Mesendoderm (in vitro differentiated cells): ENCODE measurements at places on chromosomes 16 and 17.
A peak's percentile ranks its signal among the peaks of the same experiment; 100 is the strongest.

DNA sequence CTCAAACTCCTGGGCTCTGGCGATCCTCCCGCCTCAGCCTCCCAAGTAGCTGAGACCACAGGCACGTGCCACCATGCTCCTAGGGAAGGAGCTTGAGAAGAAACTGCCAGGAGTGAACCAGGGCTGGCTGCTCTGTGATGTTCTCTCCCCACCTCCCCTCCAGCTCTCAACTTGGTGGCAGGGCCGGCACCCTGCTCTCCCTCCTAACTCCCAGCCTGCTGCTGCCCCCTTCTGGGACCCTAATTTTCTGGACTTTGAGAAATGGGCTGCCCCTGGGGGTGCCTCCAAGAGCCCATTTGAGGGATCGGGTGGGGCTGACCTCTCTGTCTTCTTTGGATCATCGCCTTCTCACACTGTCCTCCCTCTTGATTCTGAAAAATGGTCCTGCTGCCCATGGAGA is 14.9 kb upstream of the STAT3 start:
- DNase-seq: peak; percentile 51

DNA sequence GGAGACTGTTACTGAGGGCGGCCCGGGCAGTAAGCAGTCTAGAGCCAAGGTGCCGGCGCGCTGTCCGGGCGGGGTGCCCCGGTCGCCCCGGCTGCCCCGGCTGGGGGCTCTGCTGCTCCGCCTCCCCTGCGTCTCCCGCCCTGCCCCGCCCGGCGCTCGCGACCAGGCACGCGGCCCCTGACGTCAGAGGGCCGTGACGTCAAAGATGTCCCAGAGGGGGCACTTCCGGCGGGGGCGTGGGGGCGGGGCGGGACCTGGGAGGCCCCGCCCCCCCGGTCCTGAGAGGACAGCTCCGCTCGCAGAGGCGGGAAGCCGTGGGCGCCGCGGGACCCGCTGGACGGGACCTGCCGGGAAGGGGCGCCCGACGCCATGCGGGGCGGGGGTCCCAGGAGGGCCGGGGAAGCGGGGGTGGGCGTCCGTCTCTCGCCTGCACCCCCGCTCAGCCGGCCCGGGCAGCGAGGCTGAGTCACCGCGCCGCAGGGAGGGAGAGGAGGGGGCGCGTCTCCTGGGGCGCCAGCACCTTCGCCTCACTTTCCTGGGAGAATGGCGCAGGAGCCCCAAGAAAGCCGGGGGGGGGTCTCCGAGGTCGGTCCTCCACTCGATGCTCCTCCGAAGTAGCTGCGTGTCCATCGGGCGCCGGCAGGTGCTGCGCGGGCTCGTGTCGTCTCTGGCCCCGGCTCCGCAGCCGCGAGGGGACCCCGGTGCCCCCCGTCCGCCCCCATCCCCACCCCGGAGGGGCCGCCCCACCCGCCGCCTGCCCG is 4.4 kb upstream of the HIC1 start:
- DNase-seq: peak; percentile 77

GRCh38 chr17:66517336-66518009 is 215.1 kb downstream of the PRKCA start:
- no peak for DNase-seq

- peak; percentile 22 for DNase-seq
Observed at GRCh38 chr16:24883714-24884151, 38.0 kb downstream of the SLC5A11 start.

DNA sequence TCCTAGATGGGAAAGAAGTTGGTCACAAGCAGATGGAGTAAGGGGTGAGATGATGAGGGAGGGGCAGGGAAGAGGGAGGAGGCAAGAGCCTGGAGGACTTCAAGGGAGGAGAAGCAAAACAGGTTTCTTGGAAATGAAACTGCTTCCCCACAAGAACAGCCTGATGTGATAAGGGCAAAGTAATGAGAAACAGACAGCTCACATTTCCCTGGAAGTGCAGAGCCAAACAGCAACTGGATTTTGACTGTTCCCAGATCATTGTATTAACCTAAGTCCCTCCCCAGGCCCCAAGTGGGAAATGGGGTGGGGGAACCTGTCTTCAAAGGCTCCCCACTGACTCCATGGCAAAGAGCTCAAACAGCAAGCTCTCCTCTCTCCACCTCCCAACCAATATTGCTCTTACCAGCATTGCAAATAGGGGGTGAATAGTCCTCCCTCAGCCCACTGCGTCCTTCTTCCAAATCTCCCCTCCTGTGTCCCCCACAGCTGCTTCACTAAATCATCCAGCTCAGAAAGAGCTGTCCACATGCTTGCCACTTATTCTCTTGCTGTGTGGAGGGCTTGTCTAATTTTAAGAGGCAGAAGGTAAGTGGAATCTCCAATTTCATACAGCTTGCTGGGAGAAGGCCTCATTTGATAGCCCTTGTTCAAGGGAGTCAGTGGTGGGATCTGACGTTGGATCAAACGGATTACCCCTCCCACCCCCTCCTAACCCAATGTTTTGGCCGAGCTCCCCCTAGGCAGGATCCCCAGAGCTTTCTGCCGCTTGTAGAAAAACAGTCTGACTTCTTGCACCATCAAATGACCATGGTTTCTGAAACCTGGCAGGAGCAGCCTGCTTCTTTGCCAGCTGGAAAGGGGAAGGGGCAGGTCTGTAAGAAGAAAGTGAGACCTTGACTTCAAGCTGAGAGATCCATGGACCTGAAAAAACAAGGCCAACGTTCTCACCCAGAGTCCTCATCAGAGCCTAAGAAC is 56.3 kb upstream of the SMIM36 start:
- no peak for DNase-seq

GRCh38 chr17:49388290-49388640 is 26.2 kb upstream of the ZNF652 start:
- DNase-seq: no peak

DNA sequence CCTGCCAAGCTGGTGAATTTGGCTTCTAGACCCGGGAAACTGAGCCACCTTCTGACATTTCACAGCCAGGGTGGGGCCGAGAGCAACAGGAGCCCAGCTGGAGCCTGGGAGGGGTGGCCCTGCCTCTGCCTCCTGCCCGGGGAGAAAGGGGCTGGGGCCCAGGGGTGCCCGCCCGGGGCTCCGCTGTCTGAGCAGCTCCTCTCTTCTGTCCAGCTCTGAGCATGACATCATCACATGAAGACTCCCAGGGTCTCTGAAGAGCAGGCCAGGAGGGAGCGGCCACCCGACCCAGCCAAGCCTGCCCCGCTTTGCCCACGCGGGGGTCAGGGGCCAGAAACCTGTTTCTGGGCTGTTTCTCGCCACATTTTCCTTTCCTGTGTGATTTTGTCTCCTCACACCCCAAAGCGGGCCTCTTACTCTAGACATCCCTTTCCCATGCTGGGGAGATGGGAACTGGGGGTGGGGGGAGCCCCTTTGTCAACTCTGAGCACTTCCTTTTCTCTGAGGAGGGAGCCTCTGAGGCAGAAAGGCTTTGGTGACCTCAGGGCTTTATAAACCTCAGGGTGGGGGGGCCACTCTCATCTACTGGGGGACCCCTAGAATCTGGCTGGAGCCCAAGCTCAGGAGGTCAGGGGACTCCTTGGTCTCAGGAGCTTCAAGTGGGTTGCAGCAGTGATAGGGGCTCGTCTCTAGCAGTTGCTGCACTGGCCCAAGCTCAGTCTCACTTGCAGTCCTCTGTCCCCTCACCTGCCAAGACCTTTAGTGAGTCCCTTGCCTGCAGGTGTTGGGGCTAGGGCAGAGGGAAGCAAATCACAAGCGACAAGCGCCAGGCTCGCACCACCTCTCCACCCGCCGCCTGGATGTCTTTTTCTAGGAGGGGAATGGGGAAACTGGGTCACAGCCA is 7.6 kb downstream of the UBALD2 start:
- no peak for DNase-seq

GRCh38 chr17:1720856-1721386 is 3.6 kb upstream of the WDR81 start:
- DNase-seq: peak; percentile 70

DNA sequence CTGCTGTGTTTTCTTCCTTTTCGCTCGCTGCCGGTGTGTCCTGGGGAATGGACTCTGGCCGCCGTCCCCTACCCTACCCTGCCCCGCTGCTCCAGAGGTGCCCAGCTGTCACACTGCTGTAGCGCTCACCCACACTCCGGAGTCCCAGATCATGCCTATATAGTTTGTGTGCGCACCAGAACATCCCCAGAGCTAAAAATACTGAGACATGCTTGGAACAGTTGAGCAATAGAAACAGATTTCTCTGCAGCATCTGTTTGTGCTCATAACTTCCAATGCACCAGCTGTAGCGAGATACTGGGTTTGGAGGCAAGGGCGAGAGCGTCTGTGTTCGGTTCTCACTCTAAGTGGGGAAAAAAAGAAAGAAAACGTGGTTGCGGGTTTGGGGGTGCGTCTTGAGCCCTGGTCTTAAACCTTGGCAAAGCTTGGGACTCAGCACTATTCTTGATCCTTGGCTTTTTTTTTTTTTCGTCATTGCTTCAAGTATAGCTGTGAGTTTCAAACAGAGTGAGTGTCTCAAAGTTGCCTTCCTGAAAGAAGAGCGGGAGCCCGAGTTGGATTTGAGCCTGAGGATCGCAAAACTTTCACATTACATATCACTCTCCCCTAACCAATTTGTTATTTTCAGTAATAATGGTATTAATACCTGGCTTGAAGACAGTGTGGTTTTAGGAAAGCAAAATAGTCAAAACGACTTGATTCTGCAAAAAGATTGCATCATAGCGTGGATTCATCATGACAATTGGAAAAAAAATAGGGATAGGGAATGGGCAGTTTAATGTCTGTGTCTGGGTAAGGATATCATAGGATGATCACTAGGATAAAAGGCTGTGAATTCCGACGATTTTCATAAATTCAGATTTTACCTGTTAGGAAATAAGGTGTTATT is 621 bp downstream of the KCNJ2 start:
- DNase-seq: peak; percentile 17

DNA sequence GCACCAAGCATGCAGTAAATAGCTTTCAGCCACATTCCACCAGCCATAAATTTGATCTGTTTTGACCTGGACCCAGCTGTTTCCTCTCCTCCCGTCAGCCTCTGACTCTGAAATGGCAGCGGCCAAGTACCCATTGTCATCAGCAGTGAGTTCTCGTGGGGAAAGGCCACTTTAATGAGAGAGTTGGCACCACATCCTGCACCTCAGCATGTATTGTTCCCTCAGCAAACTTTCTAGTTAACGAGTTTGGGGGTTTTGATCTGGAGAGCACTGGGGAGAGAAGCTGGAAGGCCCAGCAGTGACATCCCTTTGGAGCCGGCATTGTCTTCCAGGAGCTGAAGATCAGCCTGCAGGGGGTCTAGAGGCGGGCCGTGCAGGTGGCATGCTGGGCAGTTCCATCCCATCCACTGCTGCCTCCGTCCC is 84.9 kb downstream of the RPA1 start:
- peak; percentile 48 for DNase-seq

GRCh38 chr17:44235583-44235936 is 16.1 kb upstream of the UBTF start:
- no peak for DNase-seq

DNA sequence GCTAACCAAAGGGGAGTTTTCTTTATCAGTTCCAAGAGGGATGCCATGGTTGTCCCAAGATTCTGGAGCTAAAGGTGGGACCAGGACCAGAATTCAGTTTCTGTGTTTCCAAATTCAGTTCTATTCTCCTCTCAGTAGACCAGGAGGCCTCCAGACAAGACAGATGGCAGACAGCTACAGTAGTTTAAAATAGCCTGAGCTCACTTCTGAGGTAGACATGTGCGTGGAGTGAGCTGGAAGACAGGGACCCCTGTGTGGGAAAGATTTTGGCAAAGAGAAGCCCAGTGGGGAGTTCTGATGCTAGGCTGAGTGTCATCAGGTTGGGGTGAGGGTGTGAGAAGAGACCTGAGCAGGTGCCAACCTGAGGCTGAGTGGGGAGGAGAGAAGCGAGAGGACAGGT is 95.4 kb downstream of the PRKCB start:
- no peak for DNase-seq

DNA sequence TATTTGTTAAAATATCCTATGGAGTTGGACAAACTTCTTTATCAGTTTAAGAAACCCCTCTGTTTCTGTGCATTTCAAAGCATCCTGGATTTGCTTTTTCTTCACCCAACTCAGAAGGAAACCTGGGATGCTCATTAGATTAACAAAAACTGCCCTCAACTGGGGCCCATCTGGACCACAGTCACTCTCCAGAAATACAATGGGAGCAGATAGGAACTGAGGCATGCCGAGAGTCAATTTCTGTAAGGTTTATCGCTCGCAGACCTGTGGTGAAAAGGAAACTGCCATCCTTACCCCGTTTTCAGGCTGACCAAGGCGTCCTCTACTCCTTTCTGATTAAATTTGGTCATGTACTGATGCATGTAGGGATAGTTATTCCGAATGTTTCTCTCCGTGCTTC is 360.3 kb downstream of the GRIN2A start:
- DNase-seq: no peak

DNA sequence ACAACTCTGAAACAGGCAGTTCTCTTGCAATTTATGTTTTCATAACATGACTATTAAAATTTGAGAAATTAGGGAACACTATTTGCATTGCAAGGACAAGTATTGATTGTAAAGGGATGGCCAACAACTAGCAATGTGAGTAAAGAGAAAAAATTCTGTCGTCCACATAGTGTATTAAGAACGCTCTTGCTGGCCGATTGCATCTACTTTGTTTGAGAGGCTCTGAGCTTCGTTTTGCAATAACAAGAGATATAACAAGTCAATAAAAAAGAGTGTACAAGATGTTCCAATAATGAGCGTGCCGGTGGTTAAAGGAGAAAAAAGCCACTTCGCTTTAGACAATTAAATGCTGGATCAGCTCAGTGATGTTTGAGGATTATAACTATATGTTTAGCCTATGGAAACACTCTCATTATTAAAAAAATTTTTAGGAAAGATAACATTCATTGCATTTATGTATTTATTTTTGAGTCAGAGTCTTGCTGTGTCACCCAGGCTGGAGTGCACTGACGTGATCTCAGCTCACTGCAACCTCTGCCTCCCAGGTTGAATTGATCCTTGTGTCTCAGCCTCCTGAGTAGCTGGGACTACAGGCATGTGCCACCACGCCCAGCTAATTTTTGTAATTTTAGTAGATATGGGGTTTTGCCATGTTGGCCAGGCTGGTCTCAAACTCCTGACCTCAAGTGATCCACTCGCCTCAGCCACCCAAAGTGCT is 19.2 kb upstream of the TOM1L1 start:
- DNase-seq: no peak

DNA sequence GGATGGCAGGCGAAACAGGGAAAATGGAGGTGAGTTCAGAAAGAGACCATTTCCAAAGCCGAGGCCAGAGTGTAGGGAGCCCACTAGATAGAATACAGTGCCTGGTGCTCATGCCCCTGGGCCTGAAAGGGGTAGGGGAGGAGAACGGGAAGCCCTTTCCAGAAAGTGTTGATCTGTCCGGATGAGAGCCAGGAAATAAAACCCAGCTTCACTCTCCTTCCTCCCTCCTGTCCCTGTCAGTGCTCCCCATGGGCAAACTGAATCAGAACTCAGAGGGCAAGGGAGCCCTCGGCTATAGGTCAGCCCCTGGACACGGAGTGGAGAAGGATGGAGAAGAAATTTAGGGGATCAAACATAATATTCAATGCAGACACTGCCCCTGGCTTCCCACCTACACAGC is 57.7 kb upstream of the RPL38 start:
- DNase-seq: no peak

GRCh38 chr16:6165330-6165979 is 1067.9 kb upstream of the EEF2KMT start:
- DNase-seq: peak; percentile 35
